ENCODE measurements at places on chromosomes 2 and 18.

DNA sequence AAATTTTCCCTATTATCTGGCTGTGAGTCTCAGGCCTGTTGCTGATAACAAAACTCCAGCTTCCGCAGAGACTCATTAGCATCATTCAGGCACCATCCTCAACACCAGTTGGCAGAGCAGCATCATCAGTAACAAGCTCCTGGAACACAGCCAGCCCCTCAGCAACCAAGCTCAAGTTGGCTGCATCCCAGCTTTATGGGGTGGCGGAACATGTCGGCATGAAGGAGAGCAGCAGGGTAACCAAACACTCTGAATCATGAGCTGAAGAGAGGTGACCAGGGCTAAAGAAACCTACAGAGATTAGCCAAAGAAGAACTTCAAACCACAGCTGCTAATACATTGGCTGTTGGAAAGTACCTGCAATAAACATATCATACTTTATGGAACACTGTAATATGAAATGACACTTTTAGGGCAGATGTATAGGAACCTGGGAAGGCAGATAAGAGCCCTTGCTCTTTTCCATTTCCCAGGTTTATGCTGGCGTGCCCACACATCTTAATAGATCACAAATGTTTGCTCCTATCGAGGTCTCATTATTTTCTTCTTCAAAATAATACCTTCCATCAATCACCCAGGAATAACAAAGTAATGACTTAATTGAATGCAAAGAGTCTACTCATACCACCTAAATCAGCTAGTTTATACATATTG is 63.8 kb downstream of the PDE11A start:
- DNase-seq, result no peak

- no peak for DNase-seq
Observed at GRCh38 chr18:63539904-63540510, 2.2 kb upstream of the SERPINB12 start.

- DNase-seq, result no peak
Observed at GRCh38 chr18:49967636-49968313, 154.4 kb upstream of the ACAA2 start.

DNA sequence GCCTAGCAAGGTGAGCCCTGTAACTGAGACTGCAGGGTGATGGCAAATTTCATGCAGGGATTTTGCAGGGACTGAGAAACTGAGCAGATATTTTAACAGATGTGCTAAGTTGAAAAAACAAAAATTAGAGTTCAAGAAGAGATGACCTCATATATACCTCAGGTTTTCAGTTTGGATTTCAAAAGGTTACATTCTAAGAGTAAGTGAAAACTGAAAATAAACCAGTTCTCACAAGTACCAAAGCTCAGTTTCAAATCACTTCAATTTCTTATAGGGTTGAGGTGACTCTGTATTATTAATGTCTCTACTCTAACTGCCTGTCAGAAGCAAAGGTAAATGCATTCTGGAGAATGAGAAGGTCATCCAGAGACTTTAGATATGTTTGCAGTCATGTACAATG is 237.4 kb upstream of the VRK2 start:
- no peak for DNase-seq

DNA sequence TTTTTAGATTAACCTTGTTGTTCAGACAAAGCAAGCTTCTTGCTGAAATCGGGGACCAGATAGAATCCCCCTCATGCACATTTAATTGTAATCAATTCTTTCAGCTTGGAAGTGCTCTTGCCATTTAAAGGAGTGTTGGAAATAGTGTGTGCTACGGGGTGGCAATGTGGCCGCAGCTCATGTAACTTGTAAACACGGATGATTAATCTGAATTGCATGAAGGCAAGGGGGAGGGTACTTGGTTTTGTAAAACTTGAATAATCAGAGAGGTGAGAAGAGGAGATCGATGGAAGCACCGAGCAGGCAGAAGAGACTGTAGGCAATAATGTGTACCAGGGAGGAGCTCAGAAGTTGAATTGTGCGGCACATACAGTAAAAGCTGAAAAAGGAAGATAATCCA is 273.5 kb downstream of the PTGR3 start:
- no peak for DNase-seq

DNA sequence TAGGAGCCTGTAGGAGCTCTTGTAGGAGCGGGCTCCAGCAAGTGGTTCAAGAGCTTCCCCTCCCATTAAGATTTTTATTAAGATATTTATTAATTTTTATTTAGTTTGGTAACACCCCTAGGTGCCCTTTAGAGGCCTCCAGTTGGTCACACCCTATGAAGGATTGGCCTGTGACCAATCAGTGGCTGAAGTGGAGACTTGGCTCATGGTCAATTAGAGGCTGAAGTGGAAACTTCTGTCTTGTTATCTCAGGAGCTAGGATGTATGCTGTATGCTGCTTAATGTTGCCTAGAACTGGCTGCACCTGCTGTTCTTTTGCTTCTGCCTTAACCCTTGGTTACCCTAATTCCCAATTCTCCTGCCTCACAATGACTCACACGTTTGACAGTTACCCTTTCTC is 48.7 kb downstream of the DHRS9 start:
- DNase-seq, result no peak

DNA sequence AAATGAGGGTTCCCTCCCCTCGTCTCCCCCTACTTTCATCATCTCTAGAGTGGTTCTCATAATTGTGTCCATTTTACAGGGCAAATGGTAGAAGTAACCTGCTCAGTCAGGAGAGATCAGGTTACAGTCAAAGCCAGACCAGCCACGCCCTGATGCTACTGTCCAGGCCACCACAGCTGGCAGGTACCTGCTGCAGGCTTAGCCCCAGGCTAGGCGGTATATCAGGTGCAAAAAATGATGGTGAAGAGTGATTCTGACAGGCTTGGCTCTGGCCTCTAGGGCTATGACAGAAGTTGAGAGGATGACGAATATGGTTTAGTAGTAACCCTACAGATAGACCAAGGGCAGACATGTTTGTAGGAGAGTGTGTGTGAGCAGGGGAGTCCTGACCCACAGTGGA is 67.1 kb downstream of the HAUS1 start:
- no peak for DNase-seq

DNA sequence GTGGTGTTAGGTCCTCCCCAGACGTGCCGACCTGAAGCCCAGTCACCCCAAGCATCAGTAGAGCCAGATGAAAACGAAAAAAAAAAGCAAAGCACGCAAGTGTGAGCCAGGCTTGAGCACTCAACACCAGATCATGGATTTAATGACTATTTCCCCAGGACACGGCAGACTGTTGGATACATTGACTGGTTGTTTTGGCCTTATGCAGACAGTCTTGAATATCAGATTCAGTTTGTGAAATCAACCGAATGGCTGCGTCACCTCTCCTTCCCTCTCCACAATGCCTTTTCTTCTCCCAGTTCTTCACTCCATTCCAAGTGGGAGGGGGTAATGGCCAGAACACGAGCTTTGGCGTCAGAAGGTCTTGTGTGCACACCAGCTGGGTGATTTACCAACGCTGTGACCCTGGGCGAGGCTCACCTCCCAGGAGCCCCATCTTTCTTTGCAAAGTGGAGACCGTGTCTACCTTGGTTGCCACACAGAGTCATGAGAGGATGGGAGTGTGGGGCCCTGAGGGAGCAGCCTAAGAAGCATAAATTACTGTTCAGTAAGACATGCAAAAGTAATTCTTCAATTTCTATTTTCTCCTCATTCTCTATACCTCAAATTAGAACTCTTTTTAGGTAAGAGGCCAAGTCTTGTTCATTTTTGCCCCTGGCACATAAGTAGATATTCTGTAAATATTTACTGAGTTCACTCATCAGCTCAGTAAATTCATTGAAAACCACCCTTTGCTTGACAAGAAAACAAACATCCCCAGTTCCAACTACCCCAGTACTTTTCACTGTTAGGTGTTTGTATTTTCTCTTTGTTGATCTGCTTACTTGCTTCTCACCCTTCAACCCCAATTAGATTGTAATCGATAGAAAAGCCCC is 181.1 kb upstream of the COPS8 start:
- DNase-seq, result no peak

- DNase-seq, result no peak
Observed at GRCh38 chr2:38485734-38486133, 108.7 kb upstream of the ATL2 start.

DNA sequence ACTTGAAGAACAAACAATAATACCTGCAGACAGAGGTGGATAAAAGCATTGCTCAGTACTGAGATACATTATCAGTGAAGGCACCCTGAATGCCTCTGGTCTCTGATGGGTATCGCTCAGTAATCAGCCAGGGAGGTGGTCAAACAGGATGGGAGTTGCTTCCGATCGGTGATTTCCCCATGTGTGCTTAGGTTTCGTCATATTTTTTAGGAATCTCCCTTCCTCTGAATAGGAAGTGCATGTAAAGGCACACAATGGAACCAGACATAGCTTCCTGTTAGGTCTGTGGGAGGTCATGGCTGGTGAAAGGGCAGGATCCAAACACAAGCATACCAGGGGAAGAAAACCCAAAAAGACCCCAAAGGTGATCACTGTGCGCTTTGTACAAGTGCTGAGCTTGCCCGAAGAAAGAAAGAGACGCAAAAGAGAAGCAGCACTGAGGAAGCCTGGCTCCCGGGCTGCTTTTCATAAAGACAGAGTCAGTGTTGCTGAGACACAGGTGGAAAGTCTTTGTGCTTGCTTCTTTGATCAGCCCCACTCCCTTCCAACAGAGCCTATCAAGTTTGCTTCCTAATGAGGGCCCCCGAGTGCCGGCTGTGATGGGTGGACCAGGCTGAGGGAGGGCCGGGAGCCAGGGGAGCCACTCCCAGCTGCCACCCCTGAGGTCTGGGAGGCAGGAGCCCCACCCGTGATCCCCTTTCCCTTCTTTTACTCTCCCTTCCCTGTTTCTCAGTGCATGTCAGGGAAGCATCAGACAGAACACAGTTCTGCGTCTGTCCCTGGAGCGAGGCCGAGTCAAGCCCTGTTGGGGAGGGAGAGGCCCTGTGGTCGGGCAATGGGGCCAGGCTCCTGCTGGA is 138.2 kb downstream of the SH3RF3 start:
- DNase-seq, result no peak

DNA sequence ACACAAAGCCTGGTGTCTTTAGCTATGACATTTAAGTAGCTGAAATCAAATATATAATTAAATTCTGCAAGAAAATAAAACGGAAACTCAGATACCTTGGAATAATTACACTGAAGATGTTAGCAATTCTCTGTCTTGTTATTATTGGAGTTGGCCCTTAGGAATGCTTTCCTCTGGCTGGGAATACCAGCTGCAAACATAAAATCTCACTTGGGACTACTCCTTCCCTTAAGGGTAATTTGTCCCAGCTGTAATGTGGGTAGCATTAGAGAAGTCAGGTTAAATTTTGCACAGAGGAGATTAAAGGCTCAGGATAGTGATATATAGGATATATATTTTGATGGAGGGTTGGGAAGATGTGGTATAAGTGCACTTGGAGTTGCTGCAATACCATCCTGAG is 37.3 kb upstream of the GRP start:
- no peak for DNase-seq

- no peak for DNase-seq
Observed at GRCh38 chr2:232322560-232323327, 55.8 kb upstream of the ALPP start.

DNA sequence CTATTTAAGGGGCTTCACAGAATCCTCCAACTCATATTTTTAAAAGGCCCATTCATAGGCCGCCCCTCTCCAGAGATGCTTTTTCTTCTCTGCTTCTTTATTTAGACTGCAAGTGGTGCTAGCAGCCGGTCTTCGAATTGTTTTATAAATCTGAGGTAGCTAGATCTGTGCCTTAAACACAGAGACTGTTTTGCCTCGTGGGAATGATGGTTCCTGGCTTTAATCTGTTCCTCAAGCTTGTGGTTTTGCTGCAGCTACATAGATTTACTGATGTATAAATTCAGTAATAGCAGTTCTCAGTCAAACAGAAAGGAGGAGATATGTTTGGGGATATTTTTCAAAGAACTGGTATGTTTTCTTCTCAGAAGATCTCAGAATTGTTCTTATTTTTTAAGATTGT is 45.3 kb downstream of the TNFRSF11A start:
- DNase-seq, result no peak

DNA sequence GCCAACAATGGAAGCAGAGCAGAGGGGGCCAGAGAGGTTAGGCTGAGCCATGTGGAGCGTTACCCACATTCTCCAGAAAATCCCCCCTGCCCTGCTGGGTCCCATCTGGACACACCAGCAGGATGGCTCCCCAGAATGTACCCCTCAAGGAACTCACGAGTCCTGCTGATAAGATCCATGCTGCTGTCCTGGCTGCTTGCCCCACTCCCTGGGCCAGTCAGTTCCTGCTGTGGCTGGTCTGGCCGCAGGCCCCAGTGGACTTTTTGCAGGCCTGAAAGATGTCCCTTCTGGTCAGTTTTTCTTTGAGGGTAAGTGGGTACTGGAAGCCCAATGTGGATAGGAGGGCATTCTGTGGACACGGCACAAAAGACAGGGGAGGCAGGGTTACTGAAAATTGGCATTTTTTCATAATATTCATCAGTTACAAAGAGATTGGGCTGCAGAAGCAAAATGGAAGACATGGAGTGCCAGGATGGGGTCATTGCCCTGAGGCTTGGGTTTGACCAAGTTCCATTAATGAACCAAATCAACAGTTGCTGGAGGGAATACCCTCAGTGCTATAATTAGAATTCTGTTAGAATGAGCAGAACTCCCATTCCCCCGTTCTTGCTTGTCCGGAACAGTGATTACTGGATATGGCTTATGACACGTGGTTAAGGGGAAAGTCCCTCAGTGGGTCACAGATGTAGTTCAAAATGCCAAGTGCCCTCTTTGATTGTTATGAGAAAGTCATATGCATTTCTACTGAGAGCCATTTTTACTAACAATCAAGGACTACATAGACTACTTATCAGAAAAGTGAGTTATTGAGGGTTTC is 38.7 kb downstream of the SLC4A5 start:
- no peak for DNase-seq

GRCh38 chr2:70098032-70098431 is 10.8 kb downstream of the PCBP1 start:
- no peak for DNase-seq

DNA sequence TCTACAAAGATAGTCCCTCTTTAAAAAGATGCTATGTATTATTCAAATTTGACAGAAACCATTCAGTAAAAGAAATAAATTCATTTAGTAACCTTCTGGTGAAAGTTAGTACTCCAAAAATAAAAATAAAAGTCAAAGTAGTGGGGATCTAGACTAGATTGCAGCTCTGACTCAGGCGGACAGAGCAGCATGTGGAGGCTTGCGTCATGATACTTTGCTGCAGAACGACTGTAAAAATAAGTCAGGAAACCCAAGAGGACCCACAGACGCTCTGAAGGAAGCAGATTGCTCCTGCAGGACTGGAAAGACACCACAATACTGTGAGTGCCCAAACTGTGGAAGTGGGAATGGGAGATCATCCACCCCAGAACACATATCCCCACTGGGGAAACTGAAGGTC is 301.9 kb downstream of the RIT2 start:
- no peak for DNase-seq

- DNase-seq, result no peak
Observed at GRCh38 chr2:112591413-112591812, 7.0 kb downstream of the CHCHD5 start.

GRCh38 chr2:26043862-26044696 is 10.2 kb downstream of the RAB10 start:
- DNase-seq, result no peak

DNA sequence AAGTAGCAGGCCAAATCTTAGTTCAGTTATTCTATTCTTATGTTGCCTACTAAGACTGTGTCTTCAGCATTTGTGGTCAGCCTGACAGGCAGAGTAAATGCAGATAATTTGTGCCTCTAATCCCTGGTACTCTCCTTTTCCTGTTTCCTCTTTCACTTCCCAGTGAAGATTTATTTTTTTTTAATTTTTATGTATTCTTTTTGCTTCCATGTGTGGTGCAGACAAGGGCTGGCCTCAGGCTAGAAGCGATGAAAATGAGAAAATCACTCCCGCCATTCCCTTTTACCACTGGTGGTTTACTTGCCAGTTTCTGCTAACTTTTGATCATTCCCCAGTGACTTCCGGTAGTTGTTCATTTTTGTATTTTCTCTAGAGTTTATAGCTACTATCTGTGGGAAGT is 30.9 kb downstream of the DSEL start:
- no peak for DNase-seq

Measured in Panc1 (cell line).